ENCODE measurements at places on chromosomes 7 and 10.

DNA sequence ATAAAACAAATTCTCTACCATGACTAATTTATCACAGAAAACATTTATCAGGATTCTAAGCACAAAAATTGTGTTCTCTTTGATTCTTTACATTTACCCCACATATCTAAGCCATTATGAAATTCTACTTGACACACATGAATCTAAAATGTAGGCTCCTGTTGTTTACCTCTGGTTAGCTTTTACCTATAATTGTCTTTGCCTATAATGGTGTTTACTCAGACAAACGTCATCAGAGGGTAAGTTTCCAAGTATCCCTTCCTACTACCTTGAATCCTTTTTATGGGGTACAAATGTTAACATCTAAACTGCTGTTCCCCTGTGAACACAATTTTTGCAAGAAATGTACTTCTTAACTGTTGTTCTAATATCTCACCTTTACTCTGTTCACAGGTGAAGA, 63.5 kb downstream of the MINDY3 start:
- DNase-seq: no peak

DNA sequence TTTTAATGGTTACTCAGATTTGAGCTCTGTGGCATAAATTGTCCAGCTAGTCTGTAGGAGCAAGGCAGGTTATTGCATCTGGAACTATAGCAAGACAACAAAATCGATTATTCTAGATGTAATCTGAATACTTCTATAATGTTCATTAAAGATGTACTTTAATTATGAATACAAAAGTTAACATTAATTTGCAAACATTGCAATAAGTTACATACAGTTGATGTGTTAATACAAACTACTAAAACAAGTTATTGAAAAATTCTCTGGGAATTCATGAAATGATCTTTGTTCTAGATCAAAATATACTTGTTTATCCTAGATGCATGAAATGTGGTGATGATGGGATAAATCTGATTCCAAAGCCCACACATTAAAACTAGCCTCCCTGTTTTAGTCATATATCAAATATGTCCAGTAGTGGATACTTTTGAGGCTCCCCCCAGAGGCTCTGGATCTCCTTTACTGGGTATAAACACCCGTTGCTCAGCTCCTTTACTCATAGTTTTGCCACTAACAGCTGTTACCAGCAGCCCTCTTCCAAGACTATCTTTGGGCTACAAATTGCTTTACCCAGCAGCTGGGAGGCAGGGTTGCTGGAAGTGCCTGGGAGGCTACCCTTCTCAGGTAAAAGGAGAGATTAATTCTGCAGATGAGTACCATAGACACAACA, 78.1 kb downstream of the ARL4A start:
- no peak for DNase-seq

DNA sequence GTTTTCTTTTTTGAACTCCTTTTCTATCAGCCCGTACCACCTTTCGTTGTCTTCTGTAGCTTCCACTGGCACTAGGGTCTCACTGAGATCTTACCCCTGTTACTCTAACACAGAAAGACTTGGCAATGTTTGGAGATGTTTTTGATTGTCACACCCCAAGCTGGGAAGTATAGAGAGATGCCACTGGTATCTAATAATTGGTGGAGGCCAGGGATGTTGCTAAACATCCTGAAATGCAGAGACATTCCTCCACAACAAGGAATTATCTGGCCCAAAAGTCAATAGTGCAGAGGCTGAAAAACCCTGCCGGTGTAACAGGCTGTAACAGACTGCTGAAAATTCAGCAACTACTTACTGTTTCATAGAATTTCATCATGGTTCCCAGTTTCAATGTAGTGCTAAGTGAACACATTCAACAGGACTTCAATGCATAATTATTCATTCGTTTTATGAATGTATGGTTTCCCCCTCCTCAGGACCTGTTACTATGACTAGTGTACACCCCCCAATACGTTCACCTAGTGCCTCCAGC, 115.9 kb downstream of the TRIM24 start:
- no peak for DNase-seq

GRCh38 chr7:41185851-41186250, 517.0 kb downstream of the INHBA start:
- DNase-seq: no peak

DNA sequence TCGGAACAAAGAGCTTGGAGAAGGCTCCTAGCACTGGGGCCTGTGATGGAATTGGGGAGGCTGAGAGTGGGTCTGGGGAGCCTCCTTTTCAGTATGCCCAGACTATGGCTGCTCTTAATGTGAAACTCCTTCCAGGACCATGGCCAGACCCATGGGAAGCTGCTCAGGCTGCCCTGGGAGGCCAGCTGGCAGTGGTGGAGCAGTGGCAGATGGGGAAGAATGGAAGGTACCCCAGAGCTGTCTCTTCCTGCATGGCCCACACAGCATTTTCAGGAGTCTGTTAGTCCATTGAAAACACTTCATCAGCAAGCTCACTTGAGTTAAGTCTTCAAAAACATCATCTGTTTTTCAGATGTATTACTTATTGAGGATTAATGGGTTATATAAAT, 18.5 kb downstream of the NACAD start:
- DNase-seq: no peak

GRCh38 chr7:36683111-36683510, 41.2 kb downstream of the AOAH start:
- no peak for DNase-seq

DNA sequence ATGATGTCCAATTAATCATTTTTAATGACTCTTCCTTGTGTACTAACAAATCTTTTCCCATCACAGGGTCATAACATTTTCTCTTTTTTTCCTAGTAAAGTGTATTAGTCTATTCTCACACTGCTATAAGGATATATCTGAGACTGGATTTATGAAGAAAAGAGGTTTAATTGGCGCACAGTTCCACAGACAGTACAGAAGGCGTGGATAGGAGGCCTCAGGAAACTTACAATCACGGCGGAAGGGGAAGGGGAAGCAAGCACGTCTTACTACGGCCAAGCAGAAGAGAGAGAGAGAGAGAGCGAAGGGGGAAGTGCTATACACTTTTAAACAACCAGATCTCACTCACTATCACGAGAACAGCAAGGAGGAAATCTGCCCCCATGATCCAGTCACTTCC, 359.4 kb upstream of the NFE2L3 start:
- no peak for DNase-seq

DNA sequence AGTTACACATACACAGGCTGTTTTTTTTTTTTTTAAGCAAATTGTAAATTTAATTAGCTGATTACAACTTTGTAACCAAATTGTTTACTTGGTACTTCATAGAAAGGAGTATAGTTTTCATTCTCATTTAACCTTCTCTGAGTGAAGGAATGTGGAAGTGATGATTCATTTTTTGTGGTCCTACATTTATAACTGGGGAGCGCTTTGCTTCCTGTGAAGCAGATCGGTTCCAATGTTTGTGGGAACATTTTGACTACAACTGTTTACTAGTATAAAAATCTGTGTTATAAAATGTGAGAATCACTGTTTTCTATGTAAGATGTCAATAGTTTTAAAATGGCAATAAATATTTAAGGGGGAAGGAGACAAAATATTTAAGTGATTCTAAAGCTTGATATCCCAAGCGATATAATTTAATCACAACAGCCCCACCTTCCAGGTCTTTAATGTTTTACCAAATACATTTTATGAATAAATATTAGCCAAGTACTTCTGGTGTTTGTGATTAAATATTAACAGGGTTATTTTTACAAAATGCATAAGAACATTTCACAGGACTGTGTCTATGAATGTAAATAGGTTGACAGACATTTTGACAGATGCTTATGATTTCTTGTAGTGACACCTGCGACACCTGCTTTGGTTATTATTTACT, 57.1 kb downstream of the NXPH1 start:
- DNase-seq: no peak

GRCh38 chr10:79982362-79982800, 33.5 kb upstream of the SFTPD start:
- DNase-seq: no peak

- DNase-seq: no peak
Observed at GRCh38 chr10:123101872-123102271, 33.9 kb upstream of the HMX3 start.

DNA sequence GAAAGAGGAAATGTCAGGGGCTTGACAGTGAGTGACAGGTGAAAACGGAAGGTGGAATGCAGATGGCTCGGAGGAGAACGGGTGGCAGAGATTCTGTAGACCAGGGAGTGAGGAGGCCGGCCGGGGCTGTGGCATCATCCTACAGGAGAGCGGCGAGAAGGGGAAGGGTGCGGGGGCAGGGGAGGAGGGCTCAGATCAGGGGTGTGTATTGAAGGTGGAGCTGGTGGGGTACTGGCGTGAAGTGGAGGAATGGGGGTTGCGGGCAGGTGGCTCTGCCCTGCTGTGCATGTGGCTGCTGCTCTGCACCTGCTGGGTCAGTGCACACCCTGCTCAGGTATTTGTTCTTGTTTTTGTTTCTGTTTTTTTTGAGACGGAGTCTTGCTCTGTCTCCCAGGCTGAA, 470.8 kb upstream of the FOXK1 start:
- no peak for DNase-seq

DNA sequence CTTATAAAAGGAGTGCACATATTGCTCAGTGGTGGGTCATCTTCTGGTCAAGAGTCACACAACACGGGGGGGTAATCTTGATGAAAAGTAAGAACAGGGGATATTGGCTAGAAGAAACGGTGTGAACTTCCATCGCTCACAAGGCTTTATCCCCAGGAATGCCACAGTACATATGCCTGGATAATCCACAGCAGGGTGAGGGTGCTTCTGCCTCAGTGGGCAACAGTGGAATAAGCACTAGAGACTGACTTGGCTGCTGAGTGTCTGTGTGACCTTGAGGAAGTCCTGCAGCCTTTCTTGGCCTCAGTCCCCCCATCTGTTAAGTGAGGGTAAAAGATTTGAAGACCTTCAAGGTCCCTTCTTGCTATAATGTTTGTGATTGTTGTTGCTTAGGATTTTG, 44.9 kb upstream of the SHH start:
- DNase-seq: no peak

DNA sequence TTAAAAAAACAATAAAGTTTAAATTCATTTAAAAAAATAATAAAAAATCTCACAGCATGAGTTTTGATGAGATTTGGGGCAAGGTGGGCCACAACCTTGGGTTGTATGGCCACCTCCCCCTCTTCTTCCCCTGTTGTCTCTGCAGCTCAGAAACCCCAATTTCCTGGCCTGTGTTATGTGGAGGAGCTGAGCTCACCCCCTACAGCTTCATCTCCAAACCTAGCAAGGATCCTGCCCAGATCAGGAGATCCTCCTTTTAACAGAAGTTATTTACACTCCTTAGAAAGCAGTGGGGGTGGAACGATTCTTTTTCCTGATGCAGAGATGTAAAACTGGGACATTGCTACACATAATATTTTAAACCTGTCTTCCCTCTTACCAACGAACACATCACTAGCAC, 6.9 kb upstream of the SH2D4B start:
- DNase-seq: no peak

DNA sequence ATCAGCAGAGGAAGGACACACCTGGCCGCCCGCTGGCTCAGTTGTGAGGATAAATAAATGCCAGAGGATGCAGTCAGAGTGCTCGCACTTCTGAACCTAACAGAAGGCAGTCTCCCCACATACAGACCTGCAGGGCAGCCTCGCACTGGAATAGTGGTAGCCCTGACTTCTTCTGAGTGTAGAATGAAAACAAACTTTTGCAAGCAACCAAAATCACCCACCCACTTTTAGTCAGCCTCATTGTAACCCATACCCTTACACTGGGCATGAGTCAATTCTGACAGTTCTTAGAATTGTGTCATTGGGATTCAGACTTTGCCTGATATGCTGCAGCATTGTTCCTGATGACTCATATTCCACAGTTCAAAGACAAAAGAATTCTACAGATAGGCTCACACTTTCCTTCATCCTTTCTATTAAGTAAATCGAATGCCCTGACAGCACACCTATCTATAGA, 167.0 kb upstream of the CDK1 start:
- DNase-seq: peak; percentile 14

- no peak for DNase-seq
Observed at GRCh38 chr10:20207653-20208052, 391.4 kb downstream of the PLXDC2 start.

GRCh38 chr10:7483848-7484247, 73.0 kb upstream of the SFMBT2 start:
- no peak for DNase-seq

DNA sequence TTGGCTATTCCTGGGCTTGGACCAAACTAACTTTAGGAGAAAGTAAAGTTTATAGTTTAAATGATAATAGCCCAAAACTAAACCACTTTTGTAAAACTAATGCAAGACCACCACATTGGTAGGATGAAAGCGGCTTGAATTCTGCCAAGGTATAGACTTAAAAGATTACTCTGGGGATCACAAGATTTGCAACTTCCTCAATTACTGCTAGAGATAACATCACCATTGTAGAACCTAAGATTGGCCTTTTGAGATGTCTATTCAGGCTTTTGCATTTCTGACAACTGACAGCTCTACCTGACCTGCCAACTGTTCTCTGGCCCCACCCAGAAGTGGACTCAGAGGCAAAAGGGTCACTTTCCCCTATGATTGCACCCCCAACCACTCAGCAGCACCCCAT, 162.4 kb downstream of the TNS3 start:
- no peak for DNase-seq

DNA sequence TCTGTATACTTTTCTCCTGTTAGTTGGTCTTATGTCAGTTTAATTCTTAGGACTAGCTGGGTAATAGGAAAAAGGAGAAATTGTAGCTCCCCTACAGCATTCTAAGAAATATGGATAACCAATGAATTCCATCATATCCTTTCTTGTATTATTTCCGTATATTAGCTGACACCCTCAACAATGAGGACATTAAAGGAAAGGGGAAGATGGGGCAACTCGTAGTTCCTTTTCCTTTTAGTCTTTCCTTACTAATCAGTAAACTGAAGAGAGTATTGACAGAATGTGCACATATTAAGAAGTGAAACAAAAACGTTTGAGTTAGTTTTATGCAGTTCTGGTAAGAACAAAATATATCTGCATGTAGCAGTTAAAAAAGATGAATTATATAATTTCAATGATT, 35.1 kb upstream of the C10orf67 start:
- DNase-seq: no peak

DNA sequence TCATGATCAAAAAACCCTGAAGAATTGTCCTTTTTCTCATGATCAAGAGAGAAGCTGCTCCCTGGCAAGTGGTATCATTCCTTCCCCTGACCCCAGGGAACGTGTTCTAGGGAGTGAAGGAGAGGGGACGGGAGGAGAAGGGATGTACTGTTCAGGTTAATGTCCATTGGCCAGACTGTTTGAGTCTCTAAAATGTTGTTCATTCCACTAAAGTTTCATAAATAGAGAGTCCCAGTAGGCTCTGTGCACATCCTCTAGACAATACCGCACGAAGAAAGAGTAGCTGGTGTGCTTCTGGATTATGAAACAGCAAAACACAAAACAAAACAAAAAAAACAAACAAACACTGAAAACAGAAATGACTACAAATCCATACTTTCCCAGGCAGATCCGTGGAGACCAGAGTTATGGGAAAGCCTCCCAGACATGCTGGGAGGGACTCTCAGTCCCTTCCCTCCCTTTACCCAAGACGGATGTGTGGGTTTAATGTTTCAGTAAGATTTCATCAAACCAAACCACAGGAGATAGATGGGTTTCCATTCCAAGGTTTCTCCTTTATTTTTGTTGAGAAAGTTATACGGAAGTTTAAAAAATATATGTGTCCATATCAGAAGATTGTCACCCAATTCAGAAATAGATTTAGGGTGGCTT, 66.5 kb upstream of the TNS3 start:
- no peak for DNase-seq

GRCh38 chr10:127451628-127452027, 97.5 kb upstream of the NPS start:
- DNase-seq: no peak
